Activated naive CD4-positive, alpha-beta T cell treated with anti-CD3 and anti-CD28 coated beads, Interleukin-2, amount 50 U/mL, for 16 hours (primary cell): ENCODE measurements at places on chromosomes 1 and 21.

GRCh38 chr1:57376041-57376440, 47.8 kb downstream of the DAB1 start:
- DNase-seq = no peak

- DNase-seq = no peak
Measured at GRCh38 chr1:247172996-247173395, 1.2 kb upstream of the ZNF124 start.

DNA sequence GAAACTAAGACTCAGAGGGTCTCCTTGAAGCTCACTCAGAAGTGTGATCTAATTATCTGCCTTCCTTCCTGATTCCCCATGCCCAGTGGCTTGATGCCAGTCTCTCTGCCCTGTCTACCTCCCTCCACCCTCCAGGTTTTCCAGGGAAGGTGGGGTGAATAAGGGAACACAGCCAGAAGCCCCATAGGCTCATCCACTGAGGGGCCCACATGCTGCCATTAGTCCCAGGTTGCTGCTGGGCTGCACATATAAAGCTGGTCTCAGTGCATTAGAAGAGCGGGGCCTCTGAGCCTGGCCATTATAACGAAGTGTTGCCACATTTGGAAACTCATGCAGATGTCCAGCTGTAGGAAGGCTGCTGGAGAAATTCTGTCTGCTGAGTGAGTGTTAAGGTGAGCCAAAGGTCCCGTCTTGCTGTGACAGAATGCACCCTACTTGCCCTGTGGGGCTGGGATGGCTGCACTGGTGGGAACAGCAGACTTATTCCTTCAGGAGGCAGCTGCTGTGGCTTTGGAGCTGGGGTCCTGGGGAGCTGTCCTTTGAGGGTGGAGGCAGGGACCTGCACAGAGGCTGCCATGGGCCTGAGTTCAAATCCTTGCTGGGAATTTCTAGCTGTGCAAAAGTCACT, 2.9 kb downstream of the ADORA1 start:
- no peak for DNase-seq

- DNase-seq = no peak
Measured at GRCh38 chr1:118136187-118136941, 48.7 kb downstream of the SPAG17 start.

GRCh38 chr1:81455481-81455880, 345.3 kb upstream of the ADGRL2 start:
- DNase-seq = no peak

DNA sequence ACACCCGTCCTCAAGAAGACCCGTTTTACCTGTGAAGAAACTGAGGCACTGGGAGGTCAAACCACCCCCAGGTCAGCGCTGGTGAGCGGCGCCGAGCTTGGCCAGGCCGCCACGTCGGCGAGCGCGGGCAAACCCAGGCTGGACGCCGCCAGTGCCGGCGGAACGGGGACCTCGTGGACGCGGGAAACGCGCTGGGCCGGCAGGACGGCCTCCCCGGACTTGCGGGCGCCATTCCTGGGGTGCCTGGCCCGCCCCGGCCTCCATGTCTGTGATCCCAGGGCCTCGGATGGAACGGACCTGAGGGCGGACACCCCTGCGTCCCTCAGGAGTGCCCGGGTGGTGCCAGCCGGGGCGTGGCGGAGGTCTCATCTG, 764 bp upstream of the SUMO3 start:
- no peak for DNase-seq

- DNase-seq = no peak
Measured at GRCh38 chr1:186819126-186819525, 9.6 kb upstream of the PLA2G4A start.

DNA sequence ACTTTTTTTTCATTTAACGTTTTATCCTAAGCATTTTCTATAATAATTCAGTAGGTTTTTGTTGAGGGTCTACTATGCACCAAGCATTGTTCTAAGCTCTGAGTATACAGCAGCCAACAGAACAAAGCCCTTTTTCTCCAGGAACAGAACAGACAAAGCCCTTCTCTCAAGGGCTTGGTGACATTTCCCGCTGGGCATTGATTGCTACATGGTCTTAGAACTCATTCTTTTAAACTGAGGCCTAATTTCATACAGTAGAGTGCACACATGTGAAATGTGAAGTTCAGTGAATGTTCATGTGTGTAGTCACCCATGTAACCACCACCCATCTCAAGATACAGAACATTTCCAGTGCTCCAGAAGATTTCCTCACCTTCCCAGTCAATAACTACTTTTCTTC, 15.2 kb upstream of the PDIK1L start:
- no peak for DNase-seq

DNA sequence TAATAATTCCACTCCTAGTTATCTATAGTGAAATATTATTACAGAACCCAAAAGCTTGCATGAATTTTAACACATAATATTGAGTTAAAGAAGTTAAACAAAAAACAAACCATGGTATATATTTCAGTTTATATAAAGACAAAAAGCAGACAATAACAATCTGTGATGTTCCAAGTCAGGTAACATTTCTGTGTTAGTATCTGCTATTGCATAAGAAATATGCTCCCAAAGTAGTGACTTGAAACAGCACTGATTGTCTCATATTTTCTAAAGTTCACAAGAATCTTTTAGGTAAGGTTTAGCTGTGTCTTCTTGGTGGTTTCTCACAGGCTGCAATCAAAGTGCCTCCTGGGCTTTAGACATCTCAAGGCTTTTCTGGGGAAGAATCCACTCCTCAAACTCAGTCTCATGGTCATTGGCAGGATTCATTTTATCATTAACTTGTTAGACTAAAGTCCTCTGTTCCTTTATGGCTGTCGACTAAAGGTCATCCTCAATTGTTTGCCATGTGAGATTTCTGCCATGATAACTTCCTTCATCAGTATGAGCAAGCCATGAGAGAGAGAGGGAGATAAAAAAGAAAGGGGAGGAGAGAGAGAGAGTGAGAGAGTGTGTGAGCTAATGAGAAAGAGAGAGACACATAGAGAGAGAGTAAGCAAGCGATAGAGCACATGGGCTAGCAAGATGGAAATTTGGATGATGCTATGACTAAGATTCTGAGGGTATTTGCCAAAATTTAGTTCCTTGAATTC, 19.9 kb downstream of the GBP1 start:
- DNase-seq = no peak

DNA sequence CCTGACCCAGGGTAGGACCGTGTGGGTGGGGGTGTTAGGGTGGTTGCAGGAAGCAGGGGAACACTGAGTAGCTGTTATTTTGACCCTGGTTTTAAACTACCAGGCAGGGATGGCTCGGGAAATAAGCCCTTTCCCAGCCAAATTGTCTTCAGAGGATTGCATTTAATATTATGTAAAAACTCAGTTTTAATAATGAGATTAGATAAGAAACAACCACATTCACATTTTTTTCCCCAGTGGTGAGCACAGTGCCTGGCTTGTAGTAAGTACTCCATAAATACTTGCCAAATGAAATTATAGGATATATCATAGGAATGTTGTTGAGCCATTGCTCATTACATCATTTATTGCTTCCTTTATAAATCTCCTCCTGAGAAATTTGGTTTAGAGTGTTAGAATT, 3.1 kb upstream of the ACP6 start:
- no peak for DNase-seq

DNA sequence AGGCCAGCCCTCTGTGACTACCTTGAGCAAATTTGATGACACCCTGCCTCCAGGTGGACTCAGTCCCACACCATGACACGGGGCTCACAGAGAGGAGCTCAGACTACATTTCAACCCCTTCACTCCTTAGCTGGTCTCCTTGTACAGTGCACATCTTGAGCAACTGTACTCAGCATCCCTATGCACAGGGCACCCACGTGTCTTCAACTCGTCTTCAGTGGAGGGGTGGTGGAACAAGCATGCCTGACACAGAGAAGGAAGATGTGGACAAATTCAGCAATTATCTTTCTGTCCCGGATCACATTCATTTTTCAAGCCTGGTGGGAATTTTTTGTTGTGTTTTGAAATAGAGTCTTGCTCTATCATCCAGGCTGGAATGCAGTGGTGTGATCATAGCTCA, 213.7 kb downstream of the KAZN start:
- no peak for DNase-seq

- DNase-seq = no peak
Measured at GRCh38 chr1:199336745-199337640, 690.5 kb upstream of the NR5A2 start.

DNA sequence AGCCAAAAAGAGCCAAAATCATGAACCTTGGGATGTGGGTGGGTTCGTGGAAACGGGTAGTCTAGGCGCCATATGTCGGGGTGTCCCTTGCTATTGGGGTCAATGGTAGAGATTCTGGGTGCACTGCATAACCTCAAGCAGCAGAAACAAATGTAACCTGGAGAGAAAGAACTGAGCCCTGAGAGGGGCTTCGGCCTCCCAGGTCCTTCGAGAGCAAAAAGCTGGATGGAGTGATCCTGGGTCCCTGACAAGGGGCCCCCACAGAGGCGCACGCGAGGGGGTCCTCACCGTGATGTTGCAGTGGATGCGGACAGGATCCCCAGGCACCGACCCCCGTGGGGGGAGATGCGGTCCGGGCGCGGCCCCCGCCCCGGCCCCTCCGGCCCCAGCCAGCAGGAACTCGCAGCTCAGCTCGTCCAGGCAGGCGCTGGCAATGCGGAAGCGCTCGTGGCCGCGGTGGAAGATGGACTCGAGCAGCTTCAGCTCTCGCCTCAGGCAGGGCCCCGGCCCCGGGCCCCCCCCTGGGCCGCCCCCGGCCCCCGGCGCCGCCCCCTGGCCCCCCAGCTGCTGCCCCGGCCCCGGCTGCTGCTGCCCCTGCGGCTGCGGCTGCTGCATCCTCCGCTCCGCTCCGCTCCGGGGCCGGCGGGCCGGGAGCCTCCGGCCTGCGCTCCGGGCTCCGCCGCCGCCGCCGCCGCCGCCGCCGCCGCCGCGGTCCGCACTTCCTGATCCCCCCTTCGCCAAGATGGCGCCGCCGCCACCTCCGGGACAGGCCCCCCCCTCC, at the start of gene UBE2Q1:
UBE2Q1 (minus strand) TSS at position 724 of the 781 bp plus-strand sequence; CDS start at position 615, 109 bp downstream.
- peak; percentile 27 for DNase-seq
